Fibroblast of lung (primary cell): ENCODE measurements at places on chromosomes 1 and 21. TPM values are rescaled to one million over a fixed set of nuclear protein-coding genes. Genes with fewer than 3 reads are reported as not detected.

DNA sequence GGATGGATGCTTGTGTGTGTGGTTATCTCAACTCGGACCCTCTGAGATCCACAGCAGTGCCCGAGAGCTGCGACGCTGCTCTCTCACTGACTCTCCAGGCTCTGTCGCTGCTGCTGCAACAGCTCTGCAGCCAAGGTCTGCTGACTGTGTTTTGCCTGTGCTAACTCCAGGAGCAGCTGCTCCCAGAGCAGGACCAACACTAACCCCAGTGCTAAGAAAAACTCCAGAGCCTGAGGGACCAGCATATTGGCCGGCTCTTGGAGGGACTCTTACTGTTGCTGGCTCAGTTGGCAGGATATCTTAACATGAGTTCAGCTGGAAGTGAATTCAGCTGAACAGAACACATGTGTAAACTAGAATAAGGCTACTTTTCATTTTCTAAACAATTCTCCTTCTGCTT is 4.4 kb downstream of the LCE2C start:
- DNase-seq: no peak
- no peaks in the 10 kb centered on the region for H3K36me3 ChIP-seq
- no peaks in the 10 kb centered on the region for H3K27me3 ChIP-seq
- H3K4me1 ChIP-seq: no peaks in the 10 kb centered on the region
- no peak overlapping the region for H3K27ac ChIP-seq
- H3K4me3 ChIP-seq: no peak overlapping the region

DNA sequence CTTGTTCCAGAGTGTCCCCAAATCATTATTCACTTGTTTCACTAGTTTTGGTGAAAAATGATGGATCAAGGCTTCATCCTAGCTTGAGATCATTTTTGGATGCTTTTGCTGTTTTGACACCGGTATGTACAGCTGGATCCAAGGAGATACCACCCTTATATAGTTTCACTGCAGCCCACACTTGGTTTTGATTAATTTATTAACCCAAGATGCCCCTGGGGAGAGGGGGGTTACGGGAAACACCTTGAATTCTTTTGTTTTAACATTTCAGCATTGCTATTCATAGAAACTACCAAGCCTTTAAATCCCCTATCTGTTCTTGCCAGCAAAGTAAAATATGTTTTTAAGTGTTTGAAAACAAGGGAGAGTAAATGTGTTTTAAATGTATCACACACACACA is 457.7 kb upstream of the RUNX1 start:
- H3K27me3 ChIP-seq: no peaks in the 10 kb centered on the region
- DNase-seq: peak; percentile 38
- H3K27ac ChIP-seq: no peak overlapping the region
- no peaks in the 10 kb centered on the region for H3K4me1 ChIP-seq

DNA sequence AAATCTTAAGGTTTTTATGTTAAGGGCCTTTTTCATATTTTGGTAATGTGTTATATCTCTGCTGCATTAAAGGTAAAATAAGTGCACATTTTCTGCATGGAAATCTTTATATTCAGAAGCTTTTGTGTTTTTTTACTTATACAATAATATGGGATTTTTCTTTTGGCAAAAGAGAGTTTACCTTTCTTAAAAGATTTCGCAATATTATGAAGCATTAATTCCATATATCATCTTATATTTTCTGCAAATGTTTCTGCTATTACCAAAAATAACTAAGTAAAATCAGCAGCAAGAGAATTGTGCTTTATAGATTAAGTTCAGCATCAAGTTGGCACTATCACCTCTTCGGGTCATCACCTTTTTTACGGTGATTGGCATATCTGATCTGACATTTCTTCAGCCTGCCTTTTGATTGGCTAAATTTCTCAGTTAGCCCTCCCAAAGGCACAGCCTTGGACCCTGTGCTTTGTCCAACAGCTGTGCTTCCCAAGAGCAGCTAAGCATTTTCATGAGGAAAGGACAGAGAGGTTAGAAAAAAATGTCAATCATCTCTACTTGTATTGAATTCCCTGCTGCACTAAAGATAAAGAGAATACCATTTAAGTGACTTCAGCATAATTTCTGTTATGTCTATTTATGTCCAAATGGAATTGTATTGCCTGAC is 767.1 kb upstream of the PRMT6 start:
- no peak for DNase-seq
- H3K27me3 ChIP-seq: no peaks in the 10 kb centered on the region
- H3K4me3 ChIP-seq: no peak overlapping the region

- no peak for DNase-seq
- no peak overlapping the region for H3K27ac ChIP-seq
- H3K4me1 ChIP-seq: no peaks in the 10 kb centered on the region
- H3K4me3 ChIP-seq: no peak overlapping the region
- H3K27me3 ChIP-seq: peaks cover 36% of the 10 kb centered on the region
These were observed 9.7 kb downstream of the MYOG start for GRCh38 chr1:203076031-203076511.

- peak; percentile 16 for DNase-seq
- no peaks in the 10 kb centered on the region for H3K4me1 ChIP-seq
- H3K27me3 ChIP-seq: no peaks in the 10 kb centered on the region
- H3K36me3 ChIP-seq: no peaks in the 10 kb centered on the region
- no peak overlapping the region for H3K4me3 ChIP-seq
These were observed 28.3 kb upstream of the RCSD1 start for GRCh38 chr1:167601442-167602383.

GRCh38 chr21:34726627-34727337 is 58.0 kb downstream of the CLIC6 start:
- H3K36me3 ChIP-seq: no peaks in the 10 kb centered on the region
- H3K4me1 ChIP-seq: no peaks in the 10 kb centered on the region
- H3K27me3 ChIP-seq: peaks cover 4% of the 10 kb centered on the region
- H3K4me3 ChIP-seq: no peak overlapping the region

- no peak overlapping the region for H3K27ac ChIP-seq
- no peak overlapping the region for H3K4me3 ChIP-seq
- no peaks in the 10 kb centered on the region for H3K4me1 ChIP-seq
- no peaks in the 10 kb centered on the region for H3K27me3 ChIP-seq
These were observed 33.4 kb downstream of the MEGF6 start for GRCh38 chr1:3577711-3578432.

DNA sequence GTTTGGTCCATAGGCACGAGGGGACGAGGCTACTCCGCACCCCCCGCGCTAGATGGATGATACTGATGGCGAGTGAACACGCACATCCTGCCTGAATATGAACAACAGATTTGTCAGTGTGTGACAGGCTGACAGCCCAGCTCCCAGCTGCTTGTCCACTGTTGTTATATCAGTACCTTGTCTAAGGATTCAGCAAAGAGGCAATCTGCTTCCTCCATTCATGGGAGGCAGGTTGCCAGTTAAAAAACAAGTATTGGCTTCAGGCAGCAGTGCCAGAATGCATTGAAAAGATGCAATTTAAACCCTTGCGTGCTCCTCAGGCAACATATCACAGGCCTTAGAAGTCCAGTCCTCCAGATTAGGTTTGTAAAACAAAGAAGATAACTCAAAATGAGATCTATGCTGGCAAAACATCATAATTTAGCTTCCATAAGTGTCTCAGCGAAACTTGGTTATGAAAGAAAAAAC is 223.3 kb downstream of the GPATCH2 start:
- H3K36me3 ChIP-seq: no peaks in the 10 kb centered on the region
- peak overlapping the region; percentile 19 for H3K4me3 ChIP-seq

DNA sequence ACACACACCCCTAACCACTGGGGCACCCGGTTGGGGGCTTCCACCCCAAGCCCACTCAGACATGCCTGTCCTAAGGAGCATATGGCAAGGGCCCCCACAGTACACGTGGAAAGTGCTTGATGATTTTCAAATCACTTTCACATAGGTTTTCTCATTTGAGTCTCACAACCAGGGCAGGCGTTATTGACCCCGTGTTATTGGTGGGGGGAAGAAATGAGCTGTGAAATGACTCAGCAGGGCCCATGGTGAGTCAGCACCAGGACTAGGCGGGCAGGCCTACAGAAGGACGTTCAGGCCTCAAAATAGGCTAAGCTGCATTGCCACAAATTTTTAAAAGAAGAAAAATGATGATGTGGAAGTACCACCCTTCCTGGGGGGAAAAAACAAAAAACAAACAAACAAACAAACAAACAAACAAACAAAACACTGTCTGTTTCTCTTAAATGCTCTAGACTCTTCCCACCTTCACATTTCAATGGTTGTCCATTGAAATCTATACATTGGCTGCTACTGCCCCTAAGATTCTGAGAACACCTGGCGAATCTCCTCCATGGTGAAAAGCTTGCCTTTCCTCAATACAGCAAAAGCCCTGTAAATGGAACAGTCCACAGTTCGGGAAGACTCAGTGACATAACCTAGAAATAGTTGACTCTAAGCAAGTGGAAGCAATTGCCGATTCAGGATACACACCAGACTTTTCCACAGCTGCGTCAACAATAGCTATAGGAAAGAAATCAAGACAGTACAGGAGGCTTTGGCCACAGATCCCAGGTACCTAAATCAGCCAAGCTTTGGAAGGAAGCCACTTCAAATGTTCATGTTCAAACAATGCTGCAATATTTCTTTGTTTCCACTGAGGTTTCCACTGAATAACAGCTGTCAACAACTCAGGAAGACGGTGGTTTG is 234.7 kb downstream of the TOMM20 start:
- peaks cover 5% of the 10 kb centered on the region for H3K4me1 ChIP-seq
- no peaks in the 10 kb centered on the region for H3K36me3 ChIP-seq

- H3K4me3 ChIP-seq: no peak overlapping the region
- no peak for DNase-seq
- peaks cover 19% of the 10 kb centered on the region for H3K4me1 ChIP-seq
- H3K27ac ChIP-seq: no peak overlapping the region
These were observed 69.5 kb downstream of the GADD45A start for GRCh38 chr1:67754526-67754920.

GRCh38 chr1:211323156-211324063 is 3.2 kb upstream of the TRAF5 start:
- no peaks in the 10 kb centered on the region for H3K36me3 ChIP-seq
- H3K4me3 ChIP-seq: no peak overlapping the region
- peak; percentile 49 for DNase-seq
- H3K27ac ChIP-seq: no peak overlapping the region
- H3K27me3 ChIP-seq: no peaks in the 10 kb centered on the region
- H3K4me1 ChIP-seq: peaks cover 2% of the 10 kb centered on the region

DNA sequence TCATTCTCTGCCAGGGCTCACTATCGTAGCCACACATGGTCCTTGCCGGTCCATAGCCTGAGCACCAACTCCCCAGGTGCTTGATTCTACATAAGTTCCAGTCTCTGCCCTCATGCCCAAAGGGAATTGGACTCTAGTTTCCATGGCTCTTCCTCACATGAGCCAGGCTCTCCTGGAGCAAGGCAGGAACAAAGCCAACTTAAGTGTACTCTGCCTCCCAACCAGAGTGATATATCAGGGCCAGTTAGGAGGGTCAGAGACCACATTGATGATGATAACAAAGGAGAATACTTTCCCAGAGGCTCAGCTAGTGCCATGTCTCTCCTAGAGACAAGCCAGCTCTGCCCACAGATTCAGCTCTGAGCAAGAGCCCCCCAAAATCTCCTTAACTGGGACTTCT is 70.9 kb downstream of the ERI3 start:
- H3K36me3 ChIP-seq: peaks cover 3% of the 10 kb centered on the region
- H3K27me3 ChIP-seq: no peaks in the 10 kb centered on the region
- no peak for DNase-seq
- H3K4me3 ChIP-seq: no peak overlapping the region

- H3K27ac ChIP-seq: no peak overlapping the region
- DNase-seq: peak; percentile 32
- peaks cover 3% of the 10 kb centered on the region for H3K4me1 ChIP-seq
- H3K36me3 ChIP-seq: peaks cover 3% of the 10 kb centered on the region
These were observed 12.0 kb downstream of the SYT11 start for GRCh38 chr1:155871390-155871789.

DNA sequence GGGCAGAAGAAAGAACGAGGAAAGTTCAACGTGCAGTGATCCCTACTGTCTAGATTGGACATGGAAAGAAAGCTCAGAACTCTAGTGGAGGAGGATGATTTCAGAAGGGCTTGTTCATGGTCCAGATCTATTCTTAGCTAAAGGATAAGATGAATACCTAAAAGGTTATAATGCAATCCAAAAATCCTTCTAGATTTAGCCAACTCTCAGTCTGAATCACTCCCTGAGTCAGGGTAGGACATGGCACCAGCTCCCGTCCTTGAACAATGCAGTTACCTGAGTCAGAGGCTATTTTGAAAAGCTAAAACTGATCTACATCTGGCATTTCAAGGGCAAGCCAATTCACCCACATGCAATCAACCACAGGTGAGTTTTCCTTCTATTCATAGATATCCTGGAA is 38.8 kb upstream of the HIVEP3 start:
- peaks cover 2% of the 10 kb centered on the region for H3K4me1 ChIP-seq
- no peak overlapping the region for H3K27ac ChIP-seq
- no peaks in the 10 kb centered on the region for H3K27me3 ChIP-seq
- H3K4me3 ChIP-seq: no peak overlapping the region

DNA sequence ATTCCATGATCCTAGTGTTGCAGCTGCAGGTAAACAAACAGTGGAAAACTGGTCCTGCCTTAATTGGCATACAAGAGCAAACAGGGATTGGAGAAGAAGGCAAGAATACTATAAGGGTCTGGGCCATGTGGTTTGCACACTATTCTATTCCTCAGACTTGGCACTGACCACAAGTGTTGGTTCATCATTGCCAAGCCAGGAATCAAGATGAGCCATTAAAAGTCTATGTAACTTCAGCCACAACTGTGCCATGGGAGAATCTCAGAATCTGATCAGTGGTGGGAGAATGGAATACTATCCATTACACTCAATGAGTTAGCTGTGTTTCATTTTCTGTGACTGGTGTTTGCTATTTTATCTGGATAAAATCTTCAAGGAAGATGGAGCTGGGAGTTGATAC is 26.2 kb upstream of the FCER1A start:
- no peak for DNase-seq
- no peak overlapping the region for H3K27ac ChIP-seq
- H3K4me3 ChIP-seq: no peak overlapping the region
- H3K36me3 ChIP-seq: no peaks in the 10 kb centered on the region

Gene CFAP74
- 0.26 TPM in 1 of 2 replicates, not detected in the other for total RNA-seq

Gene SPRR3
- not detected in 2 replicates for total RNA-seq

Gene SPRR2F
- total RNA-seq: not detected in 2 replicates

Gene PCSK9
- 1.0 and 2.0 TPM in 2 replicates for total RNA-seq

Gene RBM11
- under 0.01 and 0.17 TPM in 2 replicates for total RNA-seq

Gene GREM2
- 4.9 and 21.1 TPM in 2 replicates for total RNA-seq

Gene TRIM67
- total RNA-seq: under 0.01 and 0.17 TPM in 2 replicates
